ENCODE measurements at places on chromosomes 4 and X.

- DNase-seq, result no peak
Measured at GRCh38 chr4:83080561-83080960, 34.0 kb downstream of the PLAC8 start.

GRCh38 chr4:145177906-145178538 is 2.4 kb downstream of the OTUD4 start:
- no peak for DNase-seq

DNA sequence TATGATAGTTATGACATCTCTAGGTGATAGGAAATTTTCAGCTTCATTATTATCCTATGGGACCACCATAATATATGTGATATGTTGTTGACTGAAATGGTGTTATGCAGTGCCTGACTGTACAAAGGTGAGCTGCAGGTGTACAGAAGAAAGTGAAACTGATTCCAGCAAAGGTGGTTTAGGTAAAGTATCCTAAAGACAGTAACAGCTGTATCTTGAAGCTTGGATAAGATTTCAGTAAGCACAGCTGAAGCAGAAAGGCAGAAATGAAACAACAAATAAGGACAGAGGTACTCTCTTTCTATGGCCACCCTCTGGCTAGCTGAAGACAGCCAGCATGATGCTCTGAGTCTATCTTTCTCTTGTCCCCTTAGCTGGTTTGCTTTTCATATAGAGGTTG is 30.0 kb upstream of the PGK1 start:
- DNase-seq, result no peak

DNA sequence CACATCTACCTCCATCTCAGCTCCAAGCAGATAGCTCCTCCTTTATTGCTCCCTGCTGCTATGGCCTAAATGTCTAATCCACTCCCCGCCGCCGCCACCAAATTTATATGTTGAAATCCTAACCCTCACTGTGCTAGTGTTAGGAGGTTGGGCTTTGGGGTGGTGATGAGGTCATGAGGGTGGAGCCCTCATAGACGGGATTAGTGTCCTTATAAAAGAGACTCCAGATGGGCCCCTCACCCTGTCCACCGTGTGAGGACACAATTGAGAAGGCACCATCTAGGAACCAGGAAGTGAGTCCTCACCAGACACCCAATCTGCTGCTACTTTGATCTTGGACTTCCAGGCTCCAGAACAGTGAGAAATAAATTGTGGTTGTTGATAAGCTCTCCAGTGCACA is 13.6 kb upstream of the TBC1D14 start:
- DNase-seq, result no peak

- no peak for DNase-seq
Measured at GRCh38 chrX:39953879-39954278, 143.9 kb downstream of the BCOR start.

DNA sequence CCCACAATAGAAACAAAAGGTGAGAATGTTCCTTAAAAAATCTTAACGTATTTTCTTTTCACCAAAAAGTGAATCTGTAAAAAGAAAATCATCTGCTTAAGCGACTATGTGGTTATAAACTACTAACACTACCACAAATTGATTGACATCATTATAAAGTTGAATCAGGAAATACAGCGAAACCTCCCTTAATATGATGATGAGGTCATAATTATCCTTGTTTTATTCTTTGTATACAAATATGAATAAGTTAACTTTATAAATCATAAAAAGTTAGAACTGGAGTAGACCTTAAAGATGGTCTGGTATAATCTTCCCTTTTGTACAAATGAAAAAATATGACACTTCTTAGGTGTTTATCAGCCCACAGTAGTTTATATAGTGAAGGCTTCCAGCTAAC is 35.6 kb downstream of the NFKB1 start:
- no peak for DNase-seq

GRCh38 chr4:100989401-100989800 is 357.9 kb downstream of the PPP3CA start:
- DNase-seq, result no peak

DNA sequence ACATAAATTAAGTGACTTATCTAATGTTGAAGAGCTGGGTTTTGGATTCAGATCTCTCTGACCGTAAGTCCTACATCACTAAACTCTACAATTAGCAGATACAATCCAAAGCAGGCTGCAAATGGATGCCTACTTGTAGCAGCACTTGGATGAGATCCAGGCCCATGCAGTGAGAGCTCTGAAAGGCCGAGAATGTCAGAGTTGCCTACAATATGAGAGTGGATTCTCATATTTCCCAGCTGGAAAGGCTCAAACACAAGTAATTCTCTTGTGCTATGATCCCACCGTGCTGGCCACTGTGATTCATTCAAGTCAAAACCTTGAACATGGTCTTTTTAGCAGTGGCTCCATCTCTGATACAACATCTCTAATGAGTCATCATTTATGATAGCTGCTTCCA is 125.4 kb upstream of the CHRDL1 start:
- no peak for DNase-seq

DNA sequence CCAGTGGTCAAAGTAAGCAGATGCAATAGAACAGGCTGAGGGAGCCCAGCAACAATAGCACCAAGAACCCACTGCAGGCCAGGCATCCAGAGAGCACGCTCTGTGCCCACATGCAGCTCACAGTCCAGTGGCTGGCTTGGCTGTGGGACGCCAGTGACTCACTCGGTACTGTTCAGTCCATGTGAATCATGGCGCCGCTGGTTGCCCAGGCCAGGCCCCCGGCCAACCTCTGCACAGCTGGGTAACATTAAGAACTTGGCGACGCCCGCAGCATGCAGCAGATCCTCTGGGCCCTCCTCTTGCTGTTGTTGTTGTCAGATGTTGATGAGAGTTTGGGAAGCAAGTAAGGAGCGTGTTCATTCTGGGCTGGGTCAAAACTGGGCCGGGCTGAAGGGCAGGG is 60.5 kb downstream of the MSX1 start:
- no peak for DNase-seq

GRCh38 chr4:105414316-105414715 is 59.5 kb downstream of the PPA2 start:
- no peak for DNase-seq

GRCh38 chr4:69656653-69657158 is 3.7 kb upstream of the UGT2A1 start:
- DNase-seq, result no peak

- no peak for DNase-seq
Measured at GRCh38 chrX:38940547-38940946, 139.3 kb downstream of the MID1IP1 start.
